Activated naive CD4-positive, alpha-beta T cell treated with anti-CD3 and anti-CD28 coated beads for 36 hours (primary cell): ENCODE measurements at places on chromosomes 13 and 19. TPM values are rescaled to one million over a fixed set of nuclear protein-coding genes. Genes with fewer than 3 reads are reported as not detected.
A peak's percentile ranks its signal among the peaks of the same experiment; 100 is the strongest.

Gene CDC37
- 158 TPM for total RNA-seq

Gene ODAD3
- 0.15 TPM for total RNA-seq

Gene FLT1
- total RNA-seq = 21.8 TPM

Gene ELSPBP1
- not detected for total RNA-seq

Gene SHISA7
- total RNA-seq = not detected

Gene TEX101
- total RNA-seq = not detected

Gene PTPRH
- not detected for total RNA-seq

Gene SYNE4
- total RNA-seq = 2.1 TPM

Gene PPM1N
- 2.3 TPM for total RNA-seq

DNA sequence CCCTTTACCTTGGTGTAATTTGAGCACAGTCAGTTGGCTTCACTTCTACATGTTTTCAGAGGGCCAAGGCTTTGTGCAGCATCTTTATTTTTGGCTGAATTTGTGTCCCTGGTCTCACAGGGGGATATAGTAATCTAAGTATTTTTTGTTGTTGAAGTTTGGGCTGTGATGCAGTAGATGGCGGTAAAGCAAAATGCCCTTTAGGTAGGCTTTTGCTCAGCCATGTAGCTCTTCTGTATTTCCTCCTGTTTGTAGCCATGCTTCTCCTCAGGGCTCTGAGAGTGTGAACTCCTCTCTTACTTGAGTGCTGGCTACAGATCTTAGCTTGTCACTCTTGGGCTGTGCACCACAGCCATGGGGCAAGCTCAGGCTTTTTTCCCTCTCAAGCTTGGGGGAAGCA lies 328.6 kb downstream of the SLITRK5 start:
- no peak for DNase-seq

GRCh38 chr19:3324405-3324856 lies 42.0 kb upstream of the NFIC start:
- DNase-seq = peak; percentile 90

DNA sequence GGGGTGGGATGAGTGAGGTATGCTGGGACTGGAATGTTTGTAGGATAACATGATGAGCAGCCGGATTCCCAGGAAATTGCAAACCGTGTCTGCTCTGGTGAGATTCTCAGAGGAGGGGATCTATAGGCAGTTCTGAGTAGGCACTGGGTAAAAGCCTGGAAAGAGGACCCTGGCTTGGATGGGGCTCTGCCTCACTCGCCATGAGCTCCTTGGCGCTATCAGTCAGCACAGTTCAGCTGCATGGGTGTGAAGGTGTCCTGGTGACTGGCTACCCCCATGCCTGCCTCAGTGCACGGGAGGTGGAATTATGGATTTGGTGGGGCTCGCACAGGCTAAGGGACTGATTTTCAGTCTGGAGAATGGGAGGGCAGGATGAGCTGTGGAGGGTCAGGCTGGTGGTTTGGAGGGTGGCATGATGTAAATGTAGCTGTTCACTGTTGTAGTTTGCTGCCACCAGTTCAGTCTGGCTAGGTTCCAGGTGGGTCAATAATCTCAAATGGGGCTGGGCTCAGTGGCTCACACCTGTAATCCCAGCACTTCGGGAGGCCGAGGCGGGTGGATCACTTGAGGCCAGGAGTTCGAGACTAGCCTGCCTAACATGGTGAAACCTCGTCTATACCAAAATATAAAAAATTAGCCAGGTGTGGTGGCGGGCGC lies 9.2 kb upstream of the ZNF627 start:
- DNase-seq = no peak

DNA sequence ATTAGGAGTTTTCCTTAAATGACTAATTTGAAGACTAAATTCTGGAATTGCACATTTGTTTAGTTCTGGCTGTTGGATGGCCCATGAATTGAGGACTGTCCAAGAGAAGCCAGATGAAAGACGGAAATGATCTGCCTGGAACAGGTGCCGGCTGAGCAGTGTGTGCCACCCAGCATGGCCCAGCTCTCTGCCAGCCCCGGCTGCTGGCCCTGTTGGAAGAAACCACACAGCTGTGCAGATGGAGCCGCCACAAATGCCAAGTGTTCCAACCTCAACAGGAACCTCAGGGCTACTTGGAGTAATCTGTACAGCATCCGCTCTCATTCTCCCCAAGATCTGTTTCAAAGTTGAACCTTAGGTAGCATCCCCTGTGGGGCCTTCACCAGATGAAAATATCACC lies 67.0 kb upstream of the STARD13 start:
- DNase-seq = no peak

DNA sequence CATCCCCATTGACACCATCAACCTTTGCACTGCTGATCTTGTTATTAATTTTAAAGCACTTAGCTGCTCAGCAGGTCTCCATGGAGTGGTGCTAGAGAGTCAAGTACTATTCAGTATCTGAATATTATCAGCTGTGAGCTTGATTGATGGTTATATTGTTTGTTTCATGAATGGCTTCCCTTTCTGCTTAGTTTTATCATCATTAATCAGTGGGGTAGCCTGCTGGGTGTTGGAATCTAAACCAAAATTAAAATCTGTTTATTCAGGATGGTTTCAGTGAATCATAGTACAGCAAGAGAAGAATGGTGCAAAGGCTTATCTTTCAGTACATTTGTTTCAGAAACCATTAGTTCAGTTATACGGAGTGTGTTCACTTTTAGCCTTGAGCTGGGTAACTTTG lies 42.5 kb upstream of the SCEL start:
- peak; percentile 25 for DNase-seq

GRCh38 chr19:13117176-13117771 lies 734 bp upstream of the TRMT1 start:
- DNase-seq = no peak

GRCh38 chr13:51849145-51850101 lies 4.4 kb upstream of the TMEM272 start:
- DNase-seq = peak; percentile 47

DNA sequence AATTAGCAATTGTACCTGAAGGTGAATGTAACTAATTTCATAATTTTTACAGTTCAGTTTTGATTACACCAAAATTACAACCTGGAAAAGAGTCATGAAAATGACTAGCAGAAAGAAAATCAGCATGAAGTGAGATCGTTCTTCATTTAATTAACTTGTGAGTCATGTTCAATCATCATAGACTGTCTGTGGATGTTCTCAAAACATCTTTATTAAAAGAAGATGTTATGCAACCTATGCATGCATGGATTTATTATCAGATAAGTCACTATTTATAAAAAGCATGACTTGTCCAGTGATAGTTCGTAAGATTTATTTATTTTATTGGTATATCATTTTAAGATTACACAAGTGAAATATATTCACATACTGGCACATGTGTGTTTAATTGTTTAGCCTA lies 245.9 kb downstream of the ITGBL1 start:
- DNase-seq = no peak

GRCh38 chr13:42708391-42708790 lies 73.0 kb upstream of the FAM216B start:
- DNase-seq = no peak

- DNase-seq = no peak
Measured at GRCh38 chr13:27928805-27929753, 9.3 kb downstream of the PDX1 start.

DNA sequence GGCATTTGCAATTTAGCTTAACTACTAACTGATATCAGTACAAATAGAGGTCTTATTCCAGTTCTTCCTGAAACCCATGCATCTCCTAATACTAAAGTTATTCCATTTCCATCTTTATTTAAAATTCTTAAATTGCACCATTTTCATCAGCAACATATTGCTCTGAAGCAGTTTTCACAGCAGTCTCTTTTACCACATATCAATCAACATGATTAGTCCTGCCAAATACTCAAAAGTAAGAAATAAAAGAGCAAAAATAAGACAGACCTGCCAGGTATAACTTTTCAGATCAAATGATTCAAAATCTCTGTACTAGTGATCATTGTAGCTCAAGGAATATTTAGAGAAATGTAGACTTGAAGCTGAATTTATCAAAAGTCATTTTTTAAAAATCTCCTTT lies 141.7 kb downstream of the SLITRK1 start:
- no peak for DNase-seq

GRCh38 chr13:62598708-62599107 lies 1183.1 kb upstream of the PCDH20 start:
- DNase-seq = no peak

DNA sequence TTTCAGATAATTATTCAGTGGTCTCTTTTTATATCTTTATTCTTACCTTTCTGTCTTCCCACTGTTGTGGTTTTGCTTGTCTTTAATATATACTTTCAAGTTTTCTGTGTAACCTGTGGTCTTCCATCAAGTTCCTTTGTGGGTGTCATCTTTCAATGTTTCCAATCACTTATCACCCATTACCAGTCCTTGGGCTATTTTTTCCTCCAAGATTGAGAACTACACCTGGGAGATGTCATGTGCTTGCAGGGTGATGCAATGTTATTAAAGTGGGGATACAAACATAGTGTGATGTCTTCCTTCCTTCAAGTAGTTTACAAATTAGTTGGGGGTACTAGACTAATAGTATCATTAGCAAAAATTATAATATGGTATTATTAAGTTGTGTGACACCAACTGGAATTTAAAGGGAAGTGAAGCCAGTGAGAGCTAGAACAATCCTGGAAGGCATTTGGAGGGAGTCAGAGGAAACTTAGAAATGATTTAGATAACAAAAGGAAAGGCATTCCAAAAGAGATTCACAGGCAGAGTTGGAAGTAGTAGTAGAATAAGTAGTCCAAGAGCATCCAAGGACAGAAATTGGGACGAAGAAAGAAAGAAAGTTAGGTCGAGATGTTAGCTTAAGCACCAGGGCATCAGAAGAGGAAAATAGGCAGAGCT lies 3.4 kb downstream of the FNDC3A start:
- DNase-seq = no peak

DNA sequence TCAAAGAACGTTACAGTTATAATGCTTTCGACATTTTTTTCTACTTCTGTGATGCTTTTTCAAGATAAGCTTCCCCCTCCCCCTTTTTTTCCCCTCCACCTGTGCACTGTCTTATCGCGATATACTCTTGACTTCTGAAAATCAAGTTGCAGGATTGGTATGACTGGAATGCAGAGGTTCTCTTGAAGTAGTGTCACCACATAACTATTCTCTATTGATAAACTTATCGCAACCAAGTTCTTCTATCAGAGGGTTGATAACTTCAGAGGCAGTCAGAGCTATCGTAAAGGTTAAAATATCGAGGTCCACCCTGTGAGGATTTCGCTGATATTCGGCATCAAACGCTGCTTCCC lies 820 bp downstream of the EID2 start:
- DNase-seq = peak; percentile 25

- no peak for DNase-seq
Measured at GRCh38 chr19:39177110-39177699, 19.6 kb upstream of the NCCRP1 start.

- DNase-seq = no peak
Measured at GRCh38 chr19:51559240-51559639, 11.8 kb upstream of the ZNF175 start.

DNA sequence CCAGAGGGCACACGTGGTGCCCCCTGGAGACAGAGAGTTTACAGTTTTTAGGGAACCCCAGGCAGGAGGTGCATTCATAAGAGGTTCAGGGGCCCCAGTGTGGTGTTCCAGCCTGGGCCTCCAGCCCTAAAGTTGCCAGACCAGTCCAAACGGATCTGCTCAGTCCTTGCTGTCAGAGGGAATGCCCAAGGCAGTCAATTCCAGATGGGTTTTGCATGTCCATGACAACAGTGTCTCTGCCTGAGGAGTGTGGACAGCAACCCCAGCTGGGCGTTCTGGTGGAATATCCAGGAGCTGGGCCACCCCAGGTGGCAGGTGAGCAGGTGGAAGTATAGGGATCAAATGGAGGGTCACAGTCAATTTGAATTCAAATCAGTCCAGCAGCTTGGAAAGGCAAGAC lies 25.3 kb downstream of the FBXO27 start:
- no peak for DNase-seq

- DNase-seq = peak; percentile 35
Measured at GRCh38 chr13:73722120-73722519, 412.1 kb downstream of the KLF12 start.

DNA sequence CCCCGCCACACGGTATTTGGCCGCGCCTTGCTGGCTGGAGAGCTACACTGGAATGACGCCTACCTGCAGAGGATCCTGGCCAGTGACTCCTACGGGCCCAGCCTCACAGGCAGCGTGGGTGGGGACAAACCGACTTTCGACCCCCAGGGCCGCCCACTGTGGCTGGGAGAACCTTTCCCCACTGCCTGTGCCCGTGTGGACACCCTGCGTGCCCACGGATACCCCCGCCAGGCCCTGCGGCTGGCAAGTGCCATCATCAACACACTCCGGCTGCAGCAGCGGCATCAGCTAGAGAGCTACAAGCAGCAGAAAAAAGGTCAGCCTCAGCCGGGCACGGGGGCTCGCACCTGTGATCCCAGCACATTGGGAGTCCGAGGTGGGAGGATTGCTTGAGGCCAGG lies 19.3 kb downstream of the ZSWIM4 start:
- DNase-seq = no peak

- DNase-seq = no peak
Measured at GRCh38 chr13:29497137-29497654, 98.3 kb downstream of the SLC7A1 start.

GRCh38 chr13:27176470-27177410 lies 5.1 kb upstream of the USP12 start:
- no peak for DNase-seq

DNA sequence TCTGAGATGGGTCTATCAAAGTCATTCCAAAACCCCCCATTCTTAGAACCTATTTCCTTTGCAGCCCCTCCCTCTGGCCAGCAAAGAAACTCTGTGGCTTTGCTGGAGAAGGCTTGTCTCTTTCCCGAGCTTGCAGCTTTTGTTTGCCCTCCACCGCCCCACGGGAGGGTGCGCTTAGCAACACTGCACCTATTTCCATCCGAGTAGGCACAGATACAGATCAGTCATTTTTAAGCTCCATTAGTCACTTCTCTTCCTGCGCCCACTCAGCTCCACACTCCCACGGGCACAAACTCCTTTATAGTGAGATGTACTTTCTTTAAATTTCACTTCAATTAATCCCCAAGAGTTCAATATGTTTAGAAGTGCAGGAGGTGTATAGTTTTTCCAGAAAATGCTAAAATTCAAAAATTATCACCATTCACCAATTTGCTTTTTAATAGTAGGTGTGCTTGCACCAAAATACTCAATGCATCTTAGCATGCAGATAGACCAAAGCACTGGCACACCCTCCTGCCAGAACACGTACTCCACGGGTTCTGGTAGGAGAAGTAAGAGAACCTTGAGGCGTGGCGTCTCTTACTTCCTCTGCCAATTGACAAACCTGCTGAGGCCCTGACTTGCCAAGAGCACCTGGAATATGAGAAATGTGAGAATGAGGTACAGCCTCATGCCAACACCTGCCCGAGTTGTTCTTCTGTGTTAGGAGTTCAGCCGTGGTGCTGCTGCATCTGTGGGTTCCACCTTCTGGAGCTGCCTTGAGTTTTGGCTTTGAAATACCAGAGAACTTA lies 183.7 kb downstream of the TEX29 start:
- no peak for DNase-seq

DNA sequence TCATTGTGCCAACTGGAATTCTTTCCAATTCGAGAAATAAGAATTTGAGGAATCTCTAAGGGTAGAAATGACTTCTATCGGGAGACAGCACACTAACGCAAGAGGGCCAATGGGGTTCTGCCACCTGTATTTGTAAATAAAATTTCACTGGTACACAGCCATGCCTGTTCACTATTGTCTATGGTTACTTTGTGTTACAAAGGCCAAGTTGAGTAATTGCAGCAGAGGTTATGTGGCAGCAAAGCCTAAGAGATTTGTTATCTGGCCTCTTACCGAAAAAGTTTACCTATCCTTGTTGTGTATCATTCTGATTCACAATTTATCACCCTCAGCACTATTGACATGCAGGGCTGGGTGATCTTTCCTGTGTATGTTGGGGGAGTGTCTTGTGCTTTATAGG lies 278.0 kb downstream of the KLF5 start:
- no peak for DNase-seq
